Bone marrow (tissue), 2 donors: ENCODE measurements at places on chromosomes 6 and 20.

GRCh38 chr6:82217018-82217586, 30.4 kb downstream of the IBTK start:
- no peak for DNase-seq

GRCh38 chr6:106145144-106145543, 59.0 kb downstream of the PRDM1 start:
- no peak for DNase-seq

- no peak for DNase-seq
Observed at GRCh38 chr6:18424201-18424600, 37.1 kb downstream of the RNF144B start.

DNA sequence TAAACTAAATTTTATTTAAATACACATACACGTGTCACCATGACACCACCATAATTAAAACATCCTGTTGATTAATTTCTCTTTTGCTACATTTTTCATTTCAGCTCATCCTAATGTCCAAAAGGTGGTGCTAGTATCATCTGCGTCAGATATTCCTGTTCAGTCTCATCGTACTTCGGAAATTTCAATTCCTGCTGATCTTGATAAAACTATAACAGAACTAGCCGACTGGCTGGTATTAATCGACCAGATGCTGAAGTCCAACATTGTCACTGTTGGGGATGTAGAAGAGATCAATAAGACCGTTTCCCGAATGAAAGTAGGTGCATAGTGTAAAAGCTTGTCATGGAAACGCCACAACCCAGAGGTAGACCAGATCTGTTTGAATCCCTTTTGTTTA, 263.4 kb downstream of the UTRN start:
- no peak for DNase-seq

DNA sequence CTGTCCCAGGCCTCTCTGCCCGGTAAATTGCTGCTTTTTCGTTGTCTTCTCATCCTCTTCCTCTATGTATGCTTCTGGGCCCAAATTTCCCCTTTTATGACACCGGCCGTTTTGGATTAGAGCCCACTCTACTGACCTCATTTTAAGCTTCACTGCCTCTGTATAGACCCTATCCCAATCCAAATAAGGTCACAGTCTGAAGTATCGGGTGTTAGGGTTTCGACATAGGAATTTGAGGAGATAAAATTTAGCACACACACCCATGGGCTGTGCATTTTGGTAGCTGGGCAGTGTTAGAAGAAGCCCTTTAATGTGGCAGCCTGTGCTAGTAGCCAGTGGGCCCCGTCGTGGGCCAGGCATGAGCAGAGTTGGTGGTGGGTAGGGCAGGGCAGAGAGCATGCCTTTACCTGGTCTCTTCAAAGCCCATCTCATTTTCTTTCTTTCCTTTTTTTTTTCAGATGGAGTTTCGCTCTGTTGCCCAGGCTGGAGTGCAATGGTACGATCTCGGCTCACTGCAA, 27.9 kb upstream of the EZR start:
- DNase-seq: no peak

GRCh38 chr6:38067263-38067980, 247.9 kb downstream of the ZFAND3 start:
- DNase-seq: no peak
